ENCODE measurements at places on chromosomes 6 and 20.
A peak's percentile ranks its signal among the peaks of the same experiment; 100 is the strongest.

DNA sequence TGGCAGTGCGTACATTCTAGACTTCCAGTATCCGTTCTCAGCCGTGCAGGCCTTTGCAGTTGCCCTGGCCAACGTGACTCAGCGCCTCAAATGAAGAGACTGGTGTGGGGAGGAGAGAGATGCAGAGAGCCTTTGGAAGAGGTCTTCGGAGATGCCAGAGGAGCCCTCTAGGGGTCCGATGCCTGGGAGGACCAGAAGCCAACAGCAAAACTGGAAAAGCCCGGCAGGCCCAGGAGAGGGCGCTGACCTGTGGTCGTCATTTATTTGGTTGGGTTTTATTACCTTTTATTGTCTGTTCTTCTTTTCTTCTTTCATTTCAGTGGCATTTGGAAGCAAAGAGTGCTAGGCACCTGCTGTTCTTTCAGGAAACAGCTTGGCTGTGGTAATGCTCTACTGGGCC is 53.3 kb upstream of the TMEM181 start:
- DNase-seq: no peak

- no peak for DNase-seq
Observed at GRCh38 chr20:31713312-31714273, 9.1 kb downstream of the BCL2L1 start.

DNA sequence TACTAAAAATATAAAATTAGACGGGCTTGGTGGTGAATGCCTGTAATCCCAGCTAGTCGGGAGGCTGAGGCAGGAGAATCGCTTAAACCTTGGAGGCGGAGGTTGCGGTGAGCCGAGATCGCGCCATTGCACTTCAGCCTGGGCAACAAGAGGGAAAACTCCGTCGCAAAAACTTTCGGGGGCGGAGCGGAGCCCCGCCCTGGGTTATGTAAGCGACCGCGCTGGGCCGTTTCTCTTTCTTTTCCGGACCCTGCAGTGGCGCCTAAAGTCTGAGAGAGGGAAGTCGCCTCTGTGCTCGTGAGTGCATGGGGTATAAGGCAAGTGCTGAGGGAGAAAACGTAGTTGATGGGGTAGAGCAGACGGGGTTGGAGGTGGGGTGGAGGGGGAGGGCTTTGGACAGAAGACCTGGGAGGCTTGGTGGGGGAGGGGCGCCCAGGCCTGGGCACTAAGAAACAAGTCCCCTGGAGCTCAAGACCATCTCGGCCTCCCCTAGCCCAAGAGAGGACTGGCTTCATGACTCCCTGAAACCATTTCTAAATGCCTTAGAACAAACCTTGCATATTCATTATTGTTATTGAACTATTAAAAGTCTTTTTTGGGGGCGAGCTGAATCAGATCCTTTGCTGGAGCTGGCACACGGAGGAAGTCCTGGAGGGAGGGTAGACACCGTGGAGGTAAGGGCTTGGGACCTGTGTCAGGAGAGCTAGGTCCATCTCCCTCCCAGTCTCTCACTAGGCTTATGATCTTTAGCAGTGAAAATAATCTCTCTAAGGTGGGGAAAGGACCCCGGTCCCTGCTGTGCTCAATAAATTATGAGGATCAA is 2.7 kb upstream of the MICA start:
- DNase-seq: peak; percentile 43

- DNase-seq: no peak
Observed at GRCh38 chr6:29617782-29618554, 15.0 kb downstream of the GABBR1 start.

DNA sequence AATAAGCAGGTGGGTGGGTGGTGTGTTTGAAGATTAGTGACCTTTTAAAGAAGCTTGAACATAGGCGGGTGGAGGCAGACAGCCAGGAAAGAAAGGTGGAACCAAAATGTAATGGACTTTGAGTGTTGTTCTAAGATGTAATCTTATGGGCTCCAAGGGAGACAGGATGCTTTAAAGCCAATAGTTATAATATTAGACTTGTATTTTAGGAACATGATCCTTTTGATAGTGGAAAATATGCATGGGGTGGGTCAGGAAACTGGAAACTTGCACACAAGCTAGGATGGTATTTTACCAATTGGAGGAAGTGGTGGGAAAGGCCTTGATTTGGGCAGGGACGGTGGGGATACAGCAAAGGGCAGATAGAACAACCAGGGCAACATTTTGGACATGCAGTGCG is 151.8 kb upstream of the PDE7B start:
- DNase-seq: no peak

DNA sequence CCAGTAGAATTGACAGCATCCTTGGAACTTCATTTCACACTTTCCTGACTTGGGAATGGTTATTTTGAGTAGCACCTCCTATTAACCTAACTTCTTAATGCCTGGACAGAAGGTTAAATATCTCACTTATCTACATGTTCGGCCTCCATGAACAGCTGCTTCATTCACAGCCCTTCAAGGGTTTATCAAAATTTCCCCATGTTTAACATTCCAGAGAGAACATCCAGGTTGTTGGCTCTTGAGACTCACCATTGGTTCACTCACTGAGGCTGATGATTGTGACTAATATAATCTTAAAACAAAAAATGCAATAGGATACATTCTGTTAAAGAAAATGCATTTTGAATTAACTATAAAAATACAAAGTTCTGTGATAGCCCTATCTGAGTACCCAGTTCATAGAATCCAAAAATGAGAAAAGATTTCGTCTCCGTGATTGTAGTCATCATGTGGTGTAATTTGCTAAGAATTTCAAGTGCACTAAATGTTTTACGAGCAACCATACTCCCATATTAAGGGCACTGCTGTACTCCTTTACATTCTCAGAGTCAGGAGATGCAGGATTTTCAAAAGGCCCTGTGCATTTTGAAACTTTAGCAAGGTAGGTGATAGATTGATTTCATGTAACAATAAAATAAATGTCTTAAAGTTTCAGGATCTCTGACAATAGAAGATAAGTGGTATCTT is 260.6 kb upstream of the TAB2 start:
- DNase-seq: no peak

DNA sequence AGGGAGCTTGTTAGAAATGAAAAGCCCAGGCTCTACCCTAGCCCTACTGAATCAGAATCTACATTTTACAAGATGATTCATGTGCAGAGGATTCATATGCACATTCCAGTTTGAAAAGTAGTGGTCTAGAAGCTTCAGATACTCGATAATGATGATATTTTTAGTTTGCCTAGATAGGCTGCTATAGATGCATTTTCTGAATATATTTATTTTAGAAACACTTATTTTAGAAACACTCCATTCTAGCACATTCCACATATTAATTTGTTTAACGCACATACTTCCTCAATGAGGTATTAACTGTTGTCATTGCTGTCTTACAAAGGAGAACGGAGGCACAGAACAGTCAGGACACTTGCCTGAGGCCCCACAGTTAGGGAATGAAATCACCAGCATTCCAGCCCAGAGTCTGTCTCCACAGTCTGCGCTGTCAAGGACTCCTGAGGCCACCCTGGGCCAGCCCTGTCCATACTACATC is 64.4 kb downstream of the SNAP25 start:
- no peak for DNase-seq

GRCh38 chr6:153210083-153210482 is 79.0 kb upstream of the RGS17 start:
- DNase-seq: no peak

- no peak for DNase-seq
Observed at GRCh38 chr20:48722002-48722731, 105.6 kb downstream of the PREX1 start.

DNA sequence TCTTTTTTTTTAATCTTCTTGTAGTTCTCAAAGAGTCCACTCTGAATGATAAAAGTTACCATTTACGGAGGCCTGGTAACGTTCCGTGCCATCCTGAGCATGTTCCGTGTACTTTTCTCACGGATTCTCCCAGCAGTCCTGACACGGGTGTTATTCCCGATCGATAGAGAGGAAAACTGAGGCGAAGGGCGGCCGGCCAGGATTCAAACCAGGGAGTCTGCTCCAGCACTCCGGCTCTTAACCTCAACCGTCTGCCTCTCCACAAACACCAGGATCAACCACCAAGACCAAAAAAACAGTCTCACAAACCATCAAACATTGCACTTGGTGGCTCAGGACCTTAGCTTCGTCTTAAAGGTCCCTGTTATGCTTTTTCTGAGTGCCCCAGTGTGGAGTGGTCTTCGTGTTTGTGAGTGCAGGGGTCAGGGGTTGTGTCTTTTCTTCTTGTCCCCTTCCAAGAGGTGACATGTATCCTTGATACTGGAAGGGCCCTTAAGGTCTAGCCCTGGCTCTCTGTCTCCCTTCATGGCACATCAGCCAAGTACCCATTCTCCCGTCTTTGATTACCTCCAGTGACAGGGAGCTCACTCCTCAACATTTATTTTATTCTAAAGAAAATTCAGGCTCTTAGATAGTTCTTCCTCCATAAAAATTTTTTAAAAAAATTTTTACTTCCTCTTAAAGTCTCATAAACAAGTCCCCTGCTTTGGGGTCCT is 35.1 kb downstream of the SRC start:
- no peak for DNase-seq

- no peak for DNase-seq
Observed at GRCh38 chr20:42043921-42044320, 425.7 kb upstream of the CHD6 start.

Measured in putamen (tissue), 1 donor.